ENCODE measurements at places on chromosomes 5 and 9. TPM values are rescaled to one million over a fixed set of nuclear protein-coding genes. Genes with fewer than 3 reads are reported as not detected.

- no peak for DNase-seq
These were observed 24.0 kb downstream of the ADAMTS16 start for GRCh38 chr5:5164163-5164562.

DNA sequence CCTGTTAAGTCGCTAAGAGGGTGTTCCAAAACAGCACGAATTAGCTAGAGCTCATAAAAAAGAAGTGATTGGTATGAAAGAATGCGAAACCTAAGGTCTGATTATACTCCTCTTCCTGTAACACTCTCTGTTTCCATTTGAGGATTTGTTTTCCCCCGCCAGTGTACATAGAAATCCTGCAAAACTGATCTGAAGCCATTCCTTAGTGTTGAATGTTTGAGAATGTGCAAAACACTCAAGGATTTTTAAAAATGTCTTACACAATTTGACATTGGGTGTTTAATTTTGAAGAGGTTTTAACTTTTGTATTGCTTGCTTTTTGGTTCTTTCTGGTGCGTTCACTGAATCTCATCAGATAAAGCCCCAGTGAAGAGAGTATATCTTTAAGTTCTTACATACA is 105.3 kb downstream of the KCNN2 start:
- DNase-seq: no peak

The TMEM215 gene
- total RNA-seq: 1.2 TPM

DNA sequence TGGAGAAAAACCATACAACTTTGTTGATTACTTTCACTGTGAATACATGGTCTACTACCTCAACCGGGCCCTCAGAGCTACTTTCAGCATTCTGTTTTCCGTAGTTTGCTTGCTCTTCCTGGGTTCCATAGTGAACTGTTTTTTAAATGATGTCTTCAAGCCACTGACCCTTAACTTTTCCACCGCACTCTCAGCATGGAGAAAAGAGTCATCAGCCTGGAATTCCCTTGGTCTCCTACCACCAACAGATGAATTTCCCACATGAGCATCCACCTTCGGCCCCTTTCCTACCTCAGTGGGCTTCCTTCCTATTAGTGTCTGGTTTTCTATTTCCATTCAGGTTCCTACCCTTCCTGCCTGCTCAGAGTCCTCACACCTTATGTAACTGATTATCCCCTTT is 135.9 kb upstream of the ADAMTSL1 start:
- no peak for DNase-seq

GRCh38 chr9:113675475-113675941 is 200.6 kb upstream of the ZNF618 start:
- DNase-seq: no peak

DNA sequence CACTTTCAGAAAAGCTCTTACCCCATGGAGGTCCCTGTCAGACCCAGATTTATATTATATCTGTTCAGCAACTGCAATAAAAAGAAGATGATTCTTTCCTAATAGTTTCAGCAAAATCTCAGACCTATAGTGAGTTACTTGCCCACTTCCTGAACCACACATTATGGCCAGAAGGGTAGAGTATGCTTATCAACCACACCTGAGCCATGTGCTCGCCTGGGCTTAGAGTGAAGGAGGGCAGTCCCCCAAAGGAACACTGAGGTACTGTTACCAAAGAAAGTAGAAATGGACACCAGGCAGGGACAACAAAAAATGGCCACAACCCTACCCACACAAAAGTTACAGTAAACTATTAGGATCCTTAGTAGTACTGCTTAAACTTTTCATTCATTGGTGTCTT is 128.7 kb downstream of the ZNF608 start:
- DNase-seq: no peak

The SPATA6L gene
- total RNA-seq: 0.39 TPM

- no peak for DNase-seq
These were observed 319.1 kb downstream of the GLIS3 start for GRCh38 chr9:3980771-3981170.

DNA sequence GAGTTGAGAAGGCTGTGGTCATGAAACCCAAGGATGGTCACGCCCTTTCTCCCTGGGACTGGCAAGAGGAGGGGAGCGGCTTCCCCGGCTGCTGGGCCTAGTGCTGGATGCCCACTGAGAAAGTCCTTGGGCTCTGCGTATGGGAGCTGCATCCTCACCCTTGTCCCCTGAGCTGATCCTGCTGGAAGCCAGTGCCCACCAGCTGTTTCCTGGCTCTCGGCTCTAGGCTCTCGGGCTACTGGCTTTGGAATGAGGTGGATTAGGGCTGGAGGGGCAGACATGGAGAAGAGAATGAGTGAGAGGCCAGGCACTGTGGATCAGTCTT is 149.3 kb upstream of the PPP1R26 start:
- no peak for DNase-seq

The GLDC gene
- 133 TPM for total RNA-seq

GRCh38 chr5:31823472-31823871 is 184.5 kb downstream of the PDZD2 start:
- peak; percentile 57 for DNase-seq

DNA sequence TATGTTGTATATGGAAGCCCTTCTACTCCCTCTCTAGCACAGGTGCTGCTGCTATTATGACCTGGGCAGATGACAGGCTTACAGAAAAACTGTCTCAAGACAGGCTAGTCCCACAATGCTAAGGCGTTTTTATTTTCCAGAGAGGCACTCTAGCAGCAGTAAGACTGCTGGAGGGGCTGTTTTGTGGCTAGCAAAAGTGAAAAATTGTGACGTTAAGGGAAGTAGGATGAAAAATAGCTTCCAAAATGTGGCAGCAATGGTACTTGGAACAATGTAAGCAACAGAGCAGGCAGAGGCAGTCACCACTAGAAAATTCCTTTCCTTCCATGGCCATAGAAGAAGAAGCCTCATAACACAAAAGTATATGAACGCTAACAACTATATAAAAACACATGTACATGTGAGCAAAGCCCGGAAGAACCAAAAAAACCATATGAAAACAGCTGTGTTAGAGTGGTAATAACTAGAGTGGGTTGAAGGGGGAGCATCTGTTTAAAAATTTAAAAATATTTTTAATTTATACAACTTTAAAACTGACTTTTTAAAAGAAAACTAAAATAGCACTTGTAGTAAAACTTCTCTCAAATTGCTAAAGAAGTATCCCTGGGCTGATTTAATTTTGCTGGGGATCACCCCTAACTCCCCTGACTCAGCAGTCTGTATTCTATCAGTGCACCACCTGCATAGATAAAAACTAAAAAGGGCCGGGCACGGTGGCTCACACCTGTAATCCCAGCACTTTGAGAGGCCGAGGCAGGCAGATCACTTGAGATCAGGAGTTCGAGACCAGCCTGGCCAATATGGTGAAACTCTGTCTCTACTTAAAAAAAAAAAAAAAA is 30.6 kb downstream of the CLINT1 start:
- DNase-seq: no peak

- no peak for DNase-seq
These were observed 89.2 kb downstream of the MVB12B start for GRCh38 chr9:126415741-126416370.

DNA sequence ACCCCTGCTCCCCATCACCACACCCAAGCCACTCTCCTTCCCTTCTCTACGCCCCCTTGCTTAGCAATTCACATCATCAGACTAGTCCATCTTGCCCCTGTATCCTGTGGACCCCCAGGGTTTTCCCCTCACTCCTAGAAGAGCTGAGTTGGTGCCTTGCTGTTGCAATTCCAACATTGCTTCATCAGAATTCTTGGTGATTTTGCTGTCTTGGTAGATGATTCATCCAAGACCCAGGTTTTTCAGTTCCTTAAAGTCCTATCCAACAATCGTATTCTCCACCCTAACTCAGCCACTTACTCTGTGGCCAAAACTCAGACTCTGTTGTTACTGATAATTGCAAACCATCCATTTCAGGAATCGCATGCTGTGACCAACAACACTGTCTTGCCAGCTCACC is 21.4 kb upstream of the CCNJL start:
- no peak for DNase-seq

The GPR150 gene
- not detected for total RNA-seq

- DNase-seq: peak; percentile 57
These were observed 530 bp downstream of the TMEFF1 start for GRCh38 chr9:100473276-100474081.

The CNTNAP3 gene
- total RNA-seq: 8.3 TPM

The GFPT2 gene
- 120 TPM for total RNA-seq

- peak; percentile 4 for DNase-seq
These were observed 589.4 kb upstream of the FAM174A start for GRCh38 chr5:99945478-99946442.

The WWC1 gene
- 33.2 TPM for total RNA-seq

GRCh38 chr5:37198842-37199241 is 50.3 kb downstream of the CPLANE1 start:
- DNase-seq: no peak

The IL13 gene
- total RNA-seq: not detected
